ENCODE measurements at places on chromosomes 12 and 14.

- DNase-seq = no peak
These were observed 261.4 kb downstream of the TTC8 start for GRCh38 chr14:89085737-89086382.

DNA sequence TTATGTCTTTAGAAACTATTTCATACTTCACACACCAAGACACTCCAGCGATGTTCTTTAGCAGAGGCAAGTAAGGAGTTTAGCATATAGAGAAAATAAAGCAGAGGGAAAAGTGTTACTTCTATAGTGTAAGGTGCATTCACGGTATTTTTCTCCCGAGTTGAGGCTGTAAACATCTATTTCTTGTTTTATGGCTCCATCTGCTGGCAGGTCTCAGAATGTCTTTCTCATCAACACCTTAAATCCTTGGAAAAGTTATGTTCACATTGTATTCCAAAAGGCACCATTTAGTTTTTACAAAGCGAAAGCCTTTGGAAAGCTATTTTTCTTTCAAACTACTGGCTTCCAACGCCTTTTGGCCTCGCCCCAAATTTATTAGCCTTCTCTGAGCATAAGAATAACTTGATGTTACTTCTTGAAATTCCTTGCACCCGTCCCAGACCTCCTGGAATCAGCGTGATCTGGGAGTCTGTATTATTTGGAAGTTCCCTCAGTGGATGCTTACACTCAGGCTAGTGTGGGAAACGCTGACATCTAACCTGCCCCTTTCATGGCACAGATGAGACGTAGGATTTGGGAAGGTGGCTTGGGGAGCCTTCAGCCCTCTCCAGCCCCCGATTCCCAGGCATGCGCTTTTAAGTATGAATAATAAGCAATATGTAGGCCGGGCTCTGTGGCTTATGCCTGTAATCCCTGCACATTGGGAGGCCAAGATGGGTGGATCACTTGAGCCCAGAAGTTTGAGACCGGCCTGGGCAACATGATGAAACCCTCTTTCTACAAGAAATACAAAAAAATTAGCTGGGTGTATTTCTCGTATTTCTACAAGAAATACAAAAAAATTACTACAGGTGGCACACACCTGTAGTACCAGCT is 1.9 kb upstream of the PIWIL1 start:
- peak; percentile 62 for DNase-seq

DNA sequence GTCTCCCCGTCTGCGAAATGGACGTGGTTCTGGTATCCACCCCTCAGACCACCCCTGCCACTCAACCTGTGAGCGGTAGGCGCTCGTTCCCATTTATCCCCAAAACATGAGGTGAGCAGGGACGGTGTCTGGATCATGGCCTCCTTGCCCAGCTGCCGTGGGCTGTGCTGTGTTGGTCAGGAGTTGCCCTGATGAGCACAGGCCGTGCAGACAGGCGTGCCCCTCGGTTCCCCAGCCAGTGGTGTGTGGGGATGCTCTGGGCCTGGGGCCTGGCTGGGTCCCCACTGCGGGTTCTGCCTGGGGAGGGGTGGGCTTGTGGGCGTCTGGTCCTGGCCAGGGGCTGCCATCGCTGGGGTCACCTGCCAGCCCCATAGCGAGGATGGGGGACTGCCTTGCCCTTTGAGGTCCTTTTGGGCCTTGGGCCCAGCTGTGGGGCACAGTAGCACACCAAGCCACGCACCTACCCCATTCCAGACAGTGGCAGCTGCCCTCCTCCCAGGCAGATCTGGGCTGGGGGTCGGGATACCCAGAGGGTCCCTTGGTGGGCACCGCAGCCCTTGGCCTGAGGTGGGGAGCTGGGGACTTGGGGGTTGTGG is 11.3 kb upstream of the PUS1 start:
- DNase-seq = no peak

- no peak for DNase-seq
These were observed 46.1 kb downstream of the MSRB3 start for GRCh38 chr12:65324551-65324950.

- no peak for DNase-seq
These were observed 107.5 kb upstream of the FZD10 start for GRCh38 chr12:130054803-130055202.

Measured in kidney glomerular epithelial cell (primary cell).